H1 (cell line): ENCODE measurements at places on chromosomes 12 and 14. TPM values are rescaled to one million over a fixed set of nuclear protein-coding genes. Genes with fewer than 3 reads are reported as not detected.

GRCh38 chr12:62737188-62737587 lies 197.8 kb downstream of the PPM1H start:
- no peak for DNase-seq

DNA sequence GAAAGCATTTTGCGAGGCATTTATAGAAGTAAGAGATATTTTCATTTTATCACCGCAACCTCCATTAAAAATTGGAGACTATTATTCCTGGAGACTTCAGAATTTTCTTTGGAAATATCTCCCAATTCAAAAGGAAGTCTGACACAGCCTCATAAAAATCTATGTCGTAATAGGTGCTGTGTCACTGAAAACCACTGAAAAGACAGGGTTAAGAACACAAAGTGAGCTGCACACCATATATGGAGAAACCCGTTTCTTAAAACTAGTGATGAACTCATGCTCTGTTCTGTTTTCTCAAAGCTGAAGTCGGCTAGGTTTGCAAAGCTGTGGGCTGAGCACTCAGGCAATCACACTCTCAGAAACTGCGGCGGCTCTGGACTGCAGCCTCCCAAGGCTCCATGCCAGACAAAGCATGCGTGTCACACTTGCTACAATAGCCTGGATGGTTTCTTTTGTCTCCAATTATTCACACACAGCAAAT lies at the start of gene GLIPR1:
GLIPR1 (plus strand) TSS at position 287 of the 481 bp plus-strand sequence; CDS start at position 413, 126 bp downstream.
- DNase-seq: no peak

- DNase-seq: no peak
Observed at GRCh38 chr12:94829552-94829951, 173.9 kb downstream of the NDUFA12 start.

- no peak for DNase-seq
Observed at GRCh38 chr12:3170423-3171194, 93.4 kb downstream of the TSPAN9 start.

DNA sequence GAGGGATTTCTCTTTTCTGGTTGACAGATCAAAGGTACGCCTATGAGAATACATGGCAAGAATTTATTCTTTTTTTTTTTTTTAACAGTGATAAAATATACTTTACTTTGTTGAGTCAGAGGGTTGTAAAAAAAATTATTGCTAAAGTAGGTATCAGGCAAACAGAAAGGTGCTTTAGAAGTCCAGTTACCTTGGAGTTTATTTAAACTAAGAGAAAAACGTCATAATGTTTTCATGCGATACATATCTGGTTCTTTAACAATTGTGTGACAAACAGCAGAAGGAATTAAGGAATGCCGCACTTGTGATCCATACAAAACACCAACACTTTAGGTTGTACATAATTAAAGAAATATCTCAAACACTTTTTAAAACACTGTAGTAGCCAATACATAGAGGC lies 94.2 kb downstream of the BORCS5 start:
- no peak for DNase-seq

- no peak for DNase-seq
Observed at GRCh38 chr14:80996049-80996901, 40.9 kb downstream of the TSHR start.

- DNase-seq: no peak
Observed at GRCh38 chr12:47054659-47055058, 24.8 kb upstream of the PCED1B start.

DNA sequence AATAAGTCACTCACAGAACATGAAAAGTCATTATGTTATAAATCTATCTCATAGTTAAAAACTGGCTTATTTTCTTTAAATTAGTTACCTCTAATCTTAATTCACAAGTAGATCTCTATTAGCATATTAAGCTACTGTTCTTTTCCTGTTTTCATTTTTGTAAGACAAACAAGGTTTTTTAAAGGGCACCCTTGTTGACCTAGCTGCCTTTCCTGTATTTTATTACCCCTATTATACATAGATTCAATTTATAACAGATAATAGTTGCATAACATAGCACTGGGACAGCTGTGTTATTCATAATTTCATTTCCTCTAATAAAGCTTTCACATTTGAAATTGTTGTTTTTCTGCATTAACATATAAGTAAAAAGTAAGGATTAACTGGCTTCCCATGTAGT lies 1500.7 kb upstream of the FLRT2 start:
- no peak for DNase-seq

KRT77 gene
- 0.10 TPM in 1 of 2 replicates, not detected in the other for total RNA-seq

NAV3 gene
- 5.0 and 5.7 TPM in 2 replicates for total RNA-seq

IL26 gene
- not detected in 2 replicates for total RNA-seq

TAS2R7 gene
- total RNA-seq: not detected in 2 replicates

OR4E2 gene
- total RNA-seq: not detected in 2 replicates

GDF3 gene
- 12.6 and 16.8 TPM in 2 replicates for total RNA-seq

CLEC4C gene
- 0.76 TPM in 1 of 2 replicates, not detected in the other for total RNA-seq

IFNG-AS1 gene
- total RNA-seq: not detected in 2 replicates

TAS2R10 gene
- total RNA-seq: not detected in 2 replicates
